ENCODE measurements at places on chromosomes 5 and 9.
A peak's percentile ranks its signal among the peaks of the same experiment; 100 is the strongest.

- DNase-seq: no peak
Measured at GRCh38 chr5:156974328-156974727, 11.3 kb upstream of the TIMD4 start.

DNA sequence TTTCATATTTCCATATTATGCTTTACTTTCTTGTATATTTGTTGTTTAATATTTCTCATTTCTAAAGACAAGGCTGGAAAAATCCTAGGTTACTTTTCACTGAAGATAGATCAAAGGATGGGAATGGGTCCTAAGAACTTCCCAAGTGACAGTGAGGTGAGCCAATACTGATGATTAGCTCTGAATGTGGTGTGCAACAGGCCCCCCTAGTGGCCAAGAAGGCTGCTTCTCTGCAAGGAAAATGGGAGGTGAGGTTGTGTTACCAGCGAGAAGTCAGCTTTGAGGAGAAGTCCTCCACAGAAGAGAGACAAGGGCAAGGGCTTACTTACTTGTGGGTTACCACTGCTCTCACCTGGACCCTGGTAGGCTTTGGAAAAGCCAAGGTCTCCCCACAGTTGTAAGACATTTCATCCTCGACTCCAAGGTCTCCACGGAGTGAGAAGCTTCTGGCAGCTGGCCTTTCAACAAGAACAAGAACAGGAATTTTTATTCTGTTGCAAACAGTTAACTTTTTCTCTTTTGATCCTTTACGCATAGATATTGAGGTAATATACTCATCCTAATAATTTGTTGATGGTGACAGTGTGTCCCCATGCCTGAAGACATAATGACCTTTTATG is 69.9 kb downstream of the MAMDC2 start:
- DNase-seq: peak; percentile 75

DNA sequence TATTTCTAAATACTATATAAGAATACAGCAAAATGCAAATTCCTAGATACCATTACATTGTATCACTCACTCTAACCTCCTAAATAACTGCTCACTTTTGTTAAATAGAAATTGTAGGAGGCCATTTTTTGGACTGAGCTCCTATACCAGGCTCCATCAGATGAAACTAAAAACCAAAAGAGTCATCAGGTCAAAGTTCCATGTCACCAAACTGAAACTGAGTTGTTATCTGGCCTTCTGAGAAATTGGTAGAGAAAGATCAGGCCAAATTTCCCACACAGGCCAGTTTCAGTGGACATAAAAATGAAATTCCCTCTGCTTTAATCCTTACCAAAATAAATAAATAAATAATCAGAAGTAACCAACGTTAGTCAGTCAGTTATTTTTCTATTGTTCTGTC is 13.8 kb upstream of the SNX2 start:
- no peak for DNase-seq

DNA sequence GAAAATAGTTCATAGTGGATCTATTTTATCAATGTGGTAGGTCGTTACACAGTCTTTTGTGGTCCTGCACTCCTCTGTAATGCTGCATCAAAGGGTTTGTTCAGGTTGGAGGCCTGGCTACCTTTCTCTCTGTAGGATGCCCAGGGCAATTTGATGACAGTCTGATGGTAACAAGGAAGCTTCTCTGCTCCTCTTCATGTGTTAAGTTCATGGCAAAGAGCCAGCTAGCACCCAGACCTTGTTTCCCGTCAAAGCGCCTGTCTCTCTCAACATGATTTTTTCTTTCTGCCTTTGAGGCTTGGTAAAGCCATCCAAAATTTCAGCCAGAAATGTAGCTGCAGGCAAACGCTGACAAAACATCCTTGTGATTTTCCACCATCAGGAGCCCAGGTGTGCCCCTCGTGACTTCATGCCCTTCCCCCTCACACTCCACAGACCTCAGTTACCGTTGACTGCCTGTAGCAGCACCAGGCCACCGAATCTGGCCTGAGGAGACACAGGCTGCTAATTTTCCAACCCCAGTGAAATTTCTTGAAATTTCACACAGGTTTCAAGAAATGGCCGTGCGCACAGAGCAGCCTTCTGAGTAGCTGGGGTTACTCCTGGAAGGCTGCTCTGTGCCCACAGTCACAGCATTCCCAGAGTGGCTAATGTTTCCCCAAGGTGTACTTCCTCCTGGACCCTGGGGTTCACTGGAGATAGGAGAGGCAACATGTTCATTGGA is 292.7 kb downstream of the CWC27 start:
- no peak for DNase-seq

GRCh38 chr9:69746859-69747560 is 12.8 kb downstream of the PTAR1 start:
- no peak for DNase-seq

GRCh38 chr5:57243286-57244137 is 69.7 kb downstream of the GPBP1 start:
- no peak for DNase-seq

DNA sequence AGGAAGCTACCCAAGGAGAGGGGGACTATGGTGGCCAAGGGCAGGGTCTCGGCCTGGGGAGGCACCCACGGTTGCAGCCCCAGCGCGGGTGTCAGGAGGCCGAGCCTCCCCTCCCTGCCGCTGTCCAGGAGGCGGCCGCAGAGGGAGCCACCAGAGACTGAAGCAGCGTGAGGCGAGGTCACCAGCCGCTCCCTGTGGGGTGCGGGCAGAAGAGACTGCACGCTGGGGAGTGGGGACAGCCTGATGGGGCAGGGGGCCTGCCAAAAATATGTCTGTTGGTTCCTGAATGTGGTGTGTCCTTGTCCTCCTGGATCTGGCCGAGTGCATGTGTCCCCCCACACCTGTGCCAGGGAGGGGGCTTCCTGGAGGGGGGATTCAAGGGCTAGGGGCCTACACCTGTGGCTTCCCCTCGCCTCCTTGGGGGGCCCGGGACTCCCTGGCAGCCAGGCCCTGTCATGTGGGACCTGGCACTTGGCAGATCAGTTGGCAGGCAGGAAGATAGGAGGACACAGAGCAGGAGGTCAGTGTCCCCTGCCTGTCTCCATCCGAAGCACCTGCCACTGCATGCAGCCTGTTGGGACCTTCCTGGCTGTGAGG is 131.2 kb downstream of the DAB2IP start:
- no peak for DNase-seq

- no peak for DNase-seq
Measured at GRCh38 chr5:179177711-179178575, 117.8 kb downstream of the ZNF354C start.

- DNase-seq: no peak
Measured at GRCh38 chr5:178309271-178310013, 76.8 kb upstream of the PHYKPL start.

DNA sequence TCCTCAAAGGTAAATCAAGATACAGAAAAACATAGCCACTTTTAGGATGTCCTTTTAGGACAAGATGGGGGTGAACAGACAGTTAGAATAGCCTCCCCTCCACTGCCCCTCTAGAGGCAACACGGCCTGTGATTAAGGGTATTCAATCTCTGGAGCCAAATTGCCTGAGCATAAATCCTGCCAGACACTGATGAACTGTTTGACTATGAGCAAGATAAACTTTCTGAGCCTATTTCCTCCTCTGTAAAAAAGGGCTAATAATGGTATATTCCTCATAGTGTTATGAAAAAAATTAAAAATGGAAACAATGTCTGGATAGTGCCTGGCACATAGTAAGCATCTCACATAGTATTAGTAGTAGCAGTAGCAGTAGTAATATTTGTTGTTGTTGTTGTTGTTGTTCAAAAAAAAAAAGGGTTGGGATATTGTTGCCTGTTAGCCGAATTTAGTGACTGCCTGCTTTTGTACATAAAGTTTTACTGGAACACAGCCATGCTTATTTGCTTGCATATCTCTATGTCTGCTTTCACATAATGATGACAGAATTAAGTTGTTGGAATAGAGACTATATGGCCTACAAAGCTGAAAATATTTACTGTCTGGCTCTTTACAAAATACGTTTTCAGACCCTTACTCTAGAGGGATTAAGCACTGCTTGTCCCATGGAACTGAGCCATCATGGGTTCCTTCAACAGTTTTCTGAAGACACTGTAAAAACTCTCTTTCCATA is 536.3 kb downstream of the TLE4 start:
- no peak for DNase-seq

- no peak for DNase-seq
Measured at GRCh38 chr5:37737326-37738056, 102.3 kb downstream of the GDNF start.

DNA sequence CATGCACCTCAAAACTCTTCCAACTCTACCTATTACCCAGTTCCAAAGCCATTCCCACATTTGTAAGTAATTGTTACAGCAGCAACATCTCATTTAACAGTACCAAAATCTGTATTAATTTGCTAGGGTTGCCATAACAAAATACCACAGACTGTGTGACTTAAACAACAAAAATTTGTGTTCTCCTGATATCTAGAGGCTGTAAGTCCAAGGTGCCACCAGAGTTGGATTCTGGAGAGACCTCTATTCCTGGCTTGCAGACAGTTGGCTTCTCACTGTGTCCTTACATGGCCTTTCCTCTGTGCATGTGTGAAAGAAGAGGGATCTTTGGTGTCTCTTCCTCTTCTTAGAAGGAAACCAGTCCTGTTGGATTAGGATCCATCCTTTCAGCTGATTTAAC is 203.8 kb upstream of the PIK3R1 start:
- DNase-seq: peak; percentile 20

DNA sequence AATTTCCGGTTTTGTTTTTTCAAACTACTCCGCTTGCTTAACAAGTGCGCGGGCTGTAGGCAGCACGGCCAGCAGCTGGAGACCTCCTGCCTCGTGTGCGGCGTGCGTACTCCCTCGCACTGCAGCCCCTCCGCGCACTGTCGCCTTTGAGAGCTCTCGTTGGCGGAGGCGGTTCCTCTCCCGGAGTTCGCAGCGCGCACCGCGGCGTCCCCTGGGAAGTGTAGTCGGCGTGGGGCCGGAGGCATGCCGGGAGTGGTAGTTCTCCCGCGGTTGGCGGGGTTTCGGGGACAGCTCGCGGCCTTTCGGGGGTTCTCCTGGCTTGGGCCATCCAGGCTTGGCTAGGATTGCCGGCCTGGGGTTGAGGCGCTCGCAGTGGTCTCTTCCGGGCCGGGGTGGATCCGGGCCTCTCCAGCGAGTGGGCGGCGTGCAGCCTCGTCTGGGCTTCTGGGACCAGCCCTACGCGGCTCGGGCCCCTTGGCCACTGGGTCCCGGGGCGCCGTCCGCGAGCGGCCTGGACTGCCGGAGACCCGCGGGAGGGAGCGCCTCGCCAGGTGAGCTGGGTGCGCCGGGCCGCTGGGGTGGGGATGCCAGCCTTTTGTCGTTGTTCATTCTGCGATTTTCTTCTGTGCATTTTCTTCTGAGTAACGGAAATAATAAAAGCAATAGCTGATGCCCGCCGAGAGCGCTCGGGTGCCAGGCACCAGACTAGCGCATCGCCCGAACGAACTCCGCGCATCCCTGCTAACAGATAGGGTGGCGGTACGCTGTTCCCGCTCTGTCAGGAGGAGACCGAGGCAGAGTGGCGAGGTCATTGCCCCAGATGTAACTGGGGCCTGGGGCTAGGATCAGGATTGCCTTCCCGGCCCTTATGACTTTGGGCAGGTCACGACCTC is at the start of gene ZNF354C:
TSS of gene ZNF354C (plus strand) at position 258 of the 893 bp plus-strand sequence. CDS start 1,696 bp downstream, outside the sequence.
- peak; percentile 95 for DNase-seq

DNA sequence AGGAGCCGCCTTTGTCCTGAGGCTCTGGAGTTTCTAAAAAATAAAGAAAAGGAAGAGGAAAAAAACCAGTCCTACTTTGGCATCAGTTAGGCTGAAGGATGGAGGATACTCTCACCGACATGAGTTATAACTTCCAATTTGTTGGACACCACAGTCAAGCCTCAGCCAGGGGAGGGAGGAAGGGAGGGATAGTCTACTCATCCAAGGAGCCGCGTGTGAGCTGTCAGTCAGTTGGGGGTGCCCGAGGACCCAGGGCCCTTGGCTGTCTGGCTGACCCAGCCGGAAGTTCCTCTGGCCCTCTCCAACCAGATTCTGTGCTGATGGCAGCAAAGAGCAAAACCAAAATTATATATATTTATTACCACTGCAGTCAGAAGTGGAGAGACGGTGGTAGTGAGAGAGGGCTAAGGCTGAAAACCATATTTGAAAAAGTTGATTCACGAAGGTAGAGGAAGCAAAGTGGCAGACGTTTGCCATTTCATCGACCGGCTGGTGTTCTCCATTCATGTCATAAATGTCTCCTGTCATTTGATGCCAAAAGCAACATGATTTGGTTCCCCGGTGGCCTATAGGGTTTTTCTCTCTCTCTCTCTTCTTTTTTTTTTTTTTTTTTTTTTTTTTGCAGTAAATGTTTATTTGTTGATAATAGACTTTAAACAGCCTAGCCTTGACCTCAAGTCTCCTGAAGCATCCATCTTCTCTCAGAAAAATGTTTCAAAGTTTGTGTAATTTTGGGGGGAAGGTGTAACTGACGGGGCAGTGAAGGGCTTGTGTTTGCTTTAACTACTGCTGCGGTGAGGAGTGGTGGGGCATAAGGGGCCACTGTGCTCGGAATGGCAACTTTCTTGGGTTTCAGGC is 7.6 kb downstream of the LMX1B start:
- no peak for DNase-seq

DNA sequence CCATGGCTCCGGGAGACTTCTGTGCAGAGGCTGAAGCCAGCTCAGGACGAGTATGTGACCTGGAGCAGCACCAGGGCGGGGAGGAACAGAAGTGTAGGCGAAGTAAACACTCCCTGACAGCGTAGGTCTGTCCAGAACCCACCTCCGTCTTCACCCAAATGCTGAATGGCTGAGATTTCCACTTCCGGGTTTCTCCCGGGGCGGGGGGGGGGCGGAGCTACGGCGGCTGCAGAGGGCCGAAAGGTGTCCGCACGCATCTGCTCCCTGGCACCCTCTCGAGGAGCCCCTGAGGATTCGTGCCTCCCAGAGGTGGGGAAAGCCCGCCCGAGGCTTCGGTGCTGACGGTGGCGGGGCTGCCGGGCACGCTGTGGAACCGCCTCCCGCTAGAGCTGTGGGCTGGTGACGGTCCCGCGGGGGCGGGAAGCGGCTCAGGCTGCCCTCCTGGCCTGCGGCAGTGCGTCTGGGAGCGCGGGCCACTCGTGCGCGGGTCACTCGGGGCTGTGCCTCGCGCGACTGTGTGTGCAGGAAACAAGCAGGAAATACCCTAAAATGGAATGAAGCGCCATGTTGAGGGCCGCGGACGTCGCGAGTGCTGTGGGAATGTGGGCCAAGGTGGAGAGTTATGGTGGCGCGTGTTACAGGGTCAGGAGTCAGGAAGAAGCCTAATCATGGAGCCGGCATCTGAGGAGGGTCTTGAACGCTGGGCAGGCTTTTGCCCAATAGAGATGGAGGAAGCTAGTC is 1425.4 kb downstream of the FOXD4L5 start:
- DNase-seq: no peak

- no peak for DNase-seq
Measured at GRCh38 chr9:5893591-5894236, 3.0 kb downstream of the MLANA start.

GRCh38 chr5:116626945-116627679 is 52.5 kb upstream of the SEMA6A start:
- DNase-seq: no peak

GRCh38 chr9:131500939-131501541 is 1.7 kb upstream of the POMT1 start:
- DNase-seq: peak; percentile 77

DNA sequence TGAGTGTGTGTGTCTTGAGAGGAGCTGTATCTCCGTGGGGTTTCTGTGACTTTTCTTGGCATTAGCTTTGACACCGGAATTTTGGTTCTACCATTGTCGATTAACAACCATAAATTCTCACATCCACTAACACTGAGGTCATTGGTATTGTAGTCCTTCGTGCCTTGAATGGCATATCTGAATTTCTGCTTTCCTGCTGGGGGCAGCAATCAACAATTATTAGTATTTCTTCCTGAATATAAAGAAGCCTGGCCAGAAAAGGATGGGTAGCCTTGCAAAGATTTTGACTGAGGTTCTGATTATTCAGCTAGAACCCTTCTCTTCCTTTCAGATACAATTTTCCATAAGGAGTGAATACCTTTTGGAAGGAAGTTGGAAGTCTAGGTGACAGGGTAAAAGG is 33.5 kb upstream of the SHOC1 start:
- no peak for DNase-seq

GRCh38 chr9:133346021-133346785 is 1.7 kb downstream of the MED22 start:
- DNase-seq: no peak

All from iris pigment epithelial cell (primary cell).